ENCODE measurements at places on chromosomes 5 and 9.

DNA sequence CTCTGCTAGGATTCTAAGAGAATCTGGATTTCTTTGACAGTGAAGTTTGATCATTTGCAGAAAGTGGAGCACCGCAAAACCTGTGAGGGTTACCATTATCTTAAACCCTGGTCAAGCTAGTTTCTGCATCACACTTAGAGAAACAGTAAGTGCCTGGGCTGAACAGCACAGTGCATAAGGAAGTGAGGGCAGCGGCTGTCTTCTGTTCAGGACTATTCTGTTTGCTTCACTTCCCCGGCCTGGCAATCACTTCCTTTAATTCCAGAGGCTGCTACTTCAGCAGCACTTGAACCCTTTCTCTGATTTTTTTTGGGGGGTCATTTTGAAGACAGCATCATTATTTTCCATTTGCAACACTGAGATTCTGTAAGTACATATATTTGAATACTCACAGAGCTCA lies 32.0 kb downstream of the SEMA6A start:
- DNase-seq: no peak

- DNase-seq: peak; percentile 97
These were observed 5.8 kb downstream of the TMEM268 start for GRCh38 chr9:114616684-114617520.

DNA sequence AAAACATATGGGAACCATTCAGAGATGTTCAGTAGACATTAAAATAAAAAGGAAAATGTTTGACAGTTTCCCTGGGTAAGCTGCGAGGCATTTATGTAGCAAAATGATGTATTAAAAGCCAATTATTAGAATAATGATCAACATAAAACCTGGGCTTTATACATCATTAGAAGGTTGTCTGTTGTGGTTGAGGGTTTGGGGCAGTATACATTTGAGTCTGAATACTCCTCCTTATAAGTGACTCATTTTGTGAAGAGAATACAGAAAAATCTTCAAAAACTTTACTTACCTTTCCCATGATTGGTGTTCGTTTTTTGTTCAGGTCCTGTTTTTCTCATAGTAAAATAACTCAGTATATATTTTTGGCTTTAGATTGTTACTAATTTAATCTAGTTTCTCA lies 119.5 kb downstream of the ZCCHC7 start:
- DNase-seq: no peak

- no peak for DNase-seq
These were observed 82.1 kb downstream of the LMX1B start for GRCh38 chr9:126695701-126696400.

DNA sequence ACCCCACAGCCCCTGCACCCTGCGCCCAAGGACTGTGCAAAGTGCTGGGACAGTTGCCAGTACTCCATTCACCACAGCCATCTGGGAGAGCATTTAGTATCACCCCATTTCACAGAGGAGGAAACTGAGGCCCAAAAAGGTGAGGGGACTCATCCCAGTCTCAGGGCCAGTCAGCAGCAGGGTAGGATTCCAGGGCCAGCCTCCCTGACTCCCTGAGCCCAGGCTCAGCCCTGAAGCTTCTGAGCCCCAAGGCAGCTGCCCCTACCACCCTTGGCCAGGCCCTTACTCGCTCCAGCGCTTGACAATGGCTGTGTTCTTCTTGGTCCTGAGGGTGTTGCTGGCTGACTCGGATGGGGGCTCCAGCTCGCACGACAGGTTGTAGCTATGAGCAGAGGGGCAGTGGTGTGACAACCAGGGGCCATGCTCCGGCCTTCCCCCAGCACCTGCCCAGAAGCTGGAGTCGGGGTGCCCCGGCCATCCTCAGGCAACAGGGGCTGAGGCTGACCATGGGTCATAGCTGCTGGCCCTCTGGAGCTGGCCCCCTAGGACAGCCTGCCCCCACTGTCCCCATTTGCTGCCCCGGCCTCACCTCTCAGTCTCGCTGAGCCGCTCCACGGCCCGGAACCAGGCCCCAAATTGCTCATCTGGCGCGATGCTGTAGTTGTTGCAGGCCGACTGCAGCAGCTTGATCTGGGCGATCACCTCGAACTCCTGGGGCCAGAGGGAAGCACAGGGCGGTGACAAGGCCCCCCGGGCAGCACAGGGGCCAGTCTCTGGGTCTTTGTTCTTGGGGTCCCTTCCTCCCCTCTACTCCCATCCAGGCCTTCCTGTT lies 18.6 kb downstream of the RALGDS start:
- DNase-seq: no peak

DNA sequence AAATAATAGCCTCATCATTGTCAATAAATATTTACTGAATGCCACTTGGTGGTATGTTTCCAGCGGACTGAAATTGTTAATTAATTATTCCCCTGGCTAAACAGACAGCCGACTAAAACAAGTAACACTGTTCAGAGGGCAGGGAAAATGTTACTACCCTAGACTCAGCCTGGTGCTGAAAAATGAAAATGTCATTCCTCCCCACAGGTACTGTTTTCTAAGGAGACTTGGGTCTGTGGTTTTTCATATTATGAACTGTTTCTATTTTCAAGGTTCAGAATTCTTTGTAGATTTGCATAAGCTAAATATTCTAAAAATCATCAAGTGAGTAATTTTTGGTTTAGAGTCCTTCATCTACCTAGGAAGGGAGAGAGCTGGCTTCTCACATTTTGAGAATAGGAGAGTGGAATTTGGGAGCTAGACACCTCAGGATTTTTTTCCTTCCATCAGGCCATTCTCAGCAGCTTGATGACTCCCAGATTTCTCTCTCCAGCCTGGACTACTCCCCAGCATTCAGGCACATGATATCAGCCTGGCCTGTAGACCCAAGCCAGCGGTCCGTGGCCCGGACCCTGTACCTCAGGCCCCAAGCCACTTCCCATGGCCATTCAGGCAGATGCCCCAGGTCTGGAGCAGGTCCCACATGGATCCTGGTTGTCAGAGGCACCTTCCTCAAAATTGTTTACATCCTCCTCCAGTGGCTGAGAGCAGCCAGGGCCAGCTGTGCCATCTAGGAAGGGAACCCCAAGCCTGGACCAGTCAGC lies 24.4 kb downstream of the BHMT start:
- no peak for DNase-seq

- peak; percentile 54 for DNase-seq
These were observed 777 bp downstream of the GPSM1 start for GRCh38 chr9:136328011-136328621.

DNA sequence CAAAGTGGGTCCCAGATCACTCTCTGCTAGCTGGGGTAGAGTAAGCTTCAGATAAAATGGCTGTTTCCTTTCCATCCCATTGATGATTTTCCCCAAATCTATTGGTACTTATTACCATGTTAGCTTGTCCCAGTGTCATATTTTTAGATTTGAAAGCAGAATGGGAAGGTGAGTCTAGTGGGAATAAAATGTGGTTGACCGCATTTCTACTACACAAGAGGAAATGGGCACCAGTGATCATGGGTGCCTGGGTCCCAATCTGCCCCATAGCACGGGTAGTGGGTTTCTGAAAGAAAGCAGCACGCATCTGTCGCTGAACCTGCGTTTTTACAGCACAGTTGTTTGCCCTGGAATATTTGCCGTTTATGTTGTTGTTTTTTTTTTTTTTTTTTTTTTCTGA lies 20.1 kb downstream of the DAPK1 start:
- no peak for DNase-seq

GRCh38 chr5:96962540-96962991 lies 26.7 kb downstream of the LNPEP start:
- DNase-seq: no peak

DNA sequence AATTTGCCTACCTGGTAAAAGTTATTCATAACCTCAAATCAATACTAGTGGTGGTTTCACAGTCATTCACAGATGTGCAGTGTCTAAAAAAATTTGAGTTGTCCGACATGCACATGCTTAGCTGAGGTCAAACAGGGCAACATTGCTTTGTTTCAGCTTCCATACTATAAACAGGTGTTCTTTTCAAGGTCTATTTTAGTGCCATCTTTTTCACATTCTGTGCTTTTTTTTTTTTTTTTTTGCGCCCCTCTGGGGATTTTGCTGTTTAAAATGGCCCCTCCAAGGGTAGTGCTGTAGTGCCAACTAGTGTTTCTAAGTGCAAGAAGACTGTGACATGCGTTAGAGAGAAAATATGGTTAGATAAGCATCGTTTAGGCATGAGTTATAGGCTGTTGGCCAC lies 14.5 kb downstream of the PHAX start:
- peak; percentile 34 for DNase-seq

DNA sequence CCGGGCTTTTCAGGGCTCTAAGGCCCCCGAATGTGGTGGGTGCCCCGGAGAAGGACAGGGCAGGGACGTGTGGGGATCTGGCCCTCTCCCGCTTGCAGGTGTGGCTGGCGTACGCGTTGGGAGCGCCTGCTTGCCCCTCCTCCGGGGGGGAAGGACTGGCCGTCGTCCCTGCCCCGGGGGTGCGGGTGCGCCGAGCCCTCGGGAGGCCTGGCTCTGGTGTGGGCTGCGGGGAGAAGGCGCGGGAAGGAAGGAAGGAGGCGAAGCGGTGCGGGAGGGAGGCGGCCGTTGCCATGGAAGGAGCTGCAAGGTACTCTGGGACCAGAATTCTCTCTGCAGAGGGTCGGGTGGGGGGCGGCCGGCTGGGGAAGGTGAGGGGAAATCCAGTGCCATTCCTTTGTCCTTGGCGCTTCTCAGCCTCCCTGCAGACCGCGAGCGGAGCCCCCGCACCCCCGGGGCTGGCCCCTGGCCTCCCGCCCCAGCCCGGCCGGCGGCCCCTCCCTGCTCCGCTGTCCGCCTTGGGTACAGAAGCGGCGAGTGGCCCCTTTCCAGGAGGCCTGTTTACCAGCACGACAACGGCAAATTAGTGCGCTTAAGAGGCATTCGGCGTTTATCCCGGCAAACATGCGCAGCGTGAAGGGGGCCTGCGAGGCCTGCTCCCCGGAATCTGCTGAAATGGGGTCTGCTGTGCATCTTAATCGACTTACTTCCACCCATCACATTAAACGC lies 67.1 kb upstream of the UNC5A start:
- DNase-seq: no peak

- DNase-seq: no peak
These were observed 82.5 kb downstream of the ADCY2 start for GRCh38 chr5:7478459-7478858.

DNA sequence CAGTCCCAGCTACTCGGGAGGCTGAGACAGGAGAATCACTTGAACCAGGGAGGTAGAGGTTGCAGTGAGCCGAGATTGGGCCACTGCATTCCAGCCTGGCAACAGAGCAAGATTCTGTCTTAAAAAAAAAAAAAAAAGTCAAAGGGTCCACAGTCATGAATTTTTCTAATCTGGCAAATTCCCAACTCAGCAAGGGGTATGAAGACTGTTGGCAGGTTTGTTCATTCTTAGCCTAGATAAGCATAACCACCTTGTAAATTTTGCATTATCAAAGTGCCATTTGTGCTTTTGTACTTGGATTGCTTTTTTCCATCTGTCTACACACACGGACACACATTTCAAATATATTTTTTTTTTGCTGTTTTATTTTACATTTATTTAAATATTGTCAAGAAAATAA lies 299.8 kb upstream of the NUDT12 start:
- no peak for DNase-seq

DNA sequence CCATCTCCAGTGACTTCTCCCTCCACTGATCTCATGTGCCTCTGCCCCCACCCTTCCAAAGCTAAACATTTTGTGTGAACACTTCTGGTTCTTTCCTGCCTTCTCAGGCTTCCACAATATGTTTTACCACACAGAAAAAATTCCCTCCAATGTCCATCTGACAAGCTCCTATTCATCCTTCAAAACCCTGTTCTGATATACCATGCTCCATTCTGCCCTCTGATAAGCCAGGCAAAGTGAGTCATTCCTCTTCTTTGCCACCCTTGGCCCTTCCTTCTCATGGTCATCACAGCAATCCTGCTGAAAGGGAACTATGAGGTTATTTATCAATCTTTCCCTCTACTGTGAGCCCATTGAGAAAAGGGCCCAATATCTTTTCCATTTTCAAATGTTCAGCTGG lies 97.6 kb downstream of the BARX1 start:
- no peak for DNase-seq

- no peak for DNase-seq
These were observed 95.7 kb downstream of the INSL6 start for GRCh38 chr9:5089737-5090136.

GRCh38 chr9:20331095-20331685 lies 291.1 kb downstream of the MLLT3 start:
- DNase-seq: no peak

GRCh38 chr9:4011054-4011453 lies 288.8 kb downstream of the GLIS3 start:
- no peak for DNase-seq

DNA sequence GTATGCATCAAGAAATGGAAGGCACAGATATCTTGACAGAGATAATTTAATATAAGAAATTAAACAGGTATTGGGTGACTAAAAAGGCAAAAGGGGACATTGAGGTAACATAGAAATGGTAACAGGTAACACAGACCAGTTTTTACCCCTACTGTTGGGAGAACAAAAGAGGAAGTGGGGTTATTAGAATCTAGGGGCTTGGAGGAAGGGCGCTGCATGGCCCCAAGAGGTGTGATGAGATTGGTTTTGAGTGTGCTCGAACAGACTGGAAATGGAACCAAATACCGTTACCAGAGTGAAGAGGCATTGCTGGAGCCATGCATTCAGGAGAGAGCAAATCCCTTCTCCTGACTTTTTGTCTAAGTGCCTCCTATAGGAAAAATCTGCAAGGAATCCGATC lies 193.9 kb downstream of the ALDH1A1 start:
- DNase-seq: no peak

- no peak for DNase-seq
These were observed 120.2 kb downstream of the ICE1 start for GRCh38 chr5:5542654-5543053.

DNA sequence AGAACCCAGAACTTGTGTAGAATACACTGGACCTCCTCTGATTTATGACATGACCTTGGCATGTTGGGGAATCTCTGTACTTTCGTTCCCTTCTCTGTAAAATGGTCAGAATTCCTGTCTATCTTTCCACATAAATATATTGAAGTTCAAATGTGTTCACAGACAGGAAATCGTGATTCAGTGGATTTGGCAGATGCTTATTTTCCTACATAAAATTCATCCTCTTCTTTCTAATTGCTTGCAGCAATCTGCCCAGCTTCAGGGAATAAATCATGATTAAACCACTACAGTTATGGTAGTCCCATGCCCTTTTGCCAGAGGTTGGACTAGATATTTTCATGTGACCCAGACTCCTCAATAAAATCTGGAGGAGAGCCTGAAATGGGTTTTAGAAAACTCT lies 52.1 kb upstream of the ARL15 start:
- no peak for DNase-seq

DNA sequence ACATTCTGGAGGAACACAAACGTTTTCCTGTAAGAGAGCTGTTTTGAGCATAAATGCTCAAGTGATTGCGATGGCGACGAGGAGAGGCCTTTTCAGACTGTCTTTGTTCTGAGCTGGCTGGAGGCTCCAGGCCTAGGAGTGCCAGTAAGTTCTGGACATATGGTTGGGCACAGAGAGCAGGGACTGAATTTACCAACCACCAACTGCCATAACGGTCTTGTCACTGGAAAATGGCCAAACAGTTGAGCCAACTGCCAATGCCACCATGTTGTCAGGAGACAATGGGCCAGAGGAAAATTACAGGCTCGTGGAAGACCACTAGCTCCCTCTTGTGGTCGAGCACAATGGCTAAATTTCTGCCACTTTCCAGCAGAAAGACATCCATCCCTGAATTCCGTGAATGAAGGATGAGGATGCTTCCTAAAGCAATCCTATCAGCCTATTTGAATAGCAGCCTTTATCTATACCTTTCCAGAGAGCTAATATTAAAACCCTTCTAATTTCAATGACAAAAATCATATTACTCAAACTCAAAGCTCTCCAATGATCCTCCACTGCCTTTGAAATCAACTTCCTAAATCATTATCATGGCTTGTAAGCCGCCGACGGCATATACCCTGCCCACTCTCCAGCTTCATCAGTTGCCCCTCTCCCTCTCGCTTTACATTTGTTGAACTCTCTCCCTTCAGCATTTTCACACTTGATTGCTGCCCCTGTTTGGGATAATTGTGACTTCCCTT lies 66.9 kb upstream of the GLIS3 start:
- peak; percentile 49 for DNase-seq
